ENCODE measurements at places on chromosomes 1 and 21. TPM values are rescaled to one million over a fixed set of nuclear protein-coding genes. Genes with fewer than 3 reads are reported as not detected.

Gene CASZ1
- total RNA-seq: 4.1 TPM

Gene TRIM63
- total RNA-seq: 0.70 TPM

Gene RASAL2
- 38.4 TPM for total RNA-seq

Gene KRTAP10-12
- total RNA-seq: not detected

- no peak overlapping the region for H3K4me3 ChIP-seq
- no peaks in the 10 kb centered on the region for H3K4me1 ChIP-seq
- no peak for DNase-seq
- no peaks in the 10 kb centered on the region for H3K36me3 ChIP-seq
- H3K27me3 ChIP-seq: no peaks in the 10 kb centered on the region
These were observed 20.3 kb downstream of the PDC start for GRCh38 chr1:186440584-186440983.

- no peak overlapping the region for H3K4me3 ChIP-seq
- H3K36me3 ChIP-seq: peaks cover 1% of the 10 kb centered on the region
- H3K27me3 ChIP-seq: no peaks in the 10 kb centered on the region
- peak overlapping the region; percentile 57 for H3K27ac ChIP-seq
These were observed 140.2 kb upstream of the RUNX1 start for GRCh38 chr21:35189077-35189863.

GRCh38 chr1:36971852-36972618, 62.3 kb downstream of the GRIK3 start:
- no peaks in the 10 kb centered on the region for H3K36me3 ChIP-seq
- DNase-seq: no peak
- H3K4me3 ChIP-seq: no peak overlapping the region

DNA sequence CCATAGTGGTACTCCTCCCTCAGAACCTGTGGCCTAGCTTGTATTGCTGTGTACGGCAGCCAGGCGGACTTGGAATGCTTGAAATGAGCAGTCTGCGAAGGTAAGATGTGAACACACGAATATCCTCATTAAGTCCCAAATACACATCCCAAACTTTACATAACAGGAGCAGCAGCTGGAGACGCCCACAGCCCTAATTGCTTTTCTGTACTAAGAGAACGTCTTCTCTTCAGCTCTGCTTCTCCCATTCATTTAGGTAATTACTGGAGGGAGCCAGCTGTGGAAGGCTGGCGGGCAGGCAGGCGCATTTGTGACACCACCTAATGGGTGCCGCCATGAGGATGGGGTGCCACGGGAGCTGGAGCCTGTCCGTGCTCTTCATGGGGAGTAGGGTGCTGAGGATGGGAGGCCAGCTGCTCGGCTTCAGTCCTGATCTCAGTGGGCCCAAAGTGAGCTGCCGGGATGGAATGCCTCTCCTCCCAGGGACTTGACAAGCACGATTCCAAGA, 66.6 kb upstream of the POU3F1 start:
- no peak overlapping the region for H3K27ac ChIP-seq
- H3K4me3 ChIP-seq: no peak overlapping the region
- H3K4me1 ChIP-seq: no peaks in the 10 kb centered on the region

DNA sequence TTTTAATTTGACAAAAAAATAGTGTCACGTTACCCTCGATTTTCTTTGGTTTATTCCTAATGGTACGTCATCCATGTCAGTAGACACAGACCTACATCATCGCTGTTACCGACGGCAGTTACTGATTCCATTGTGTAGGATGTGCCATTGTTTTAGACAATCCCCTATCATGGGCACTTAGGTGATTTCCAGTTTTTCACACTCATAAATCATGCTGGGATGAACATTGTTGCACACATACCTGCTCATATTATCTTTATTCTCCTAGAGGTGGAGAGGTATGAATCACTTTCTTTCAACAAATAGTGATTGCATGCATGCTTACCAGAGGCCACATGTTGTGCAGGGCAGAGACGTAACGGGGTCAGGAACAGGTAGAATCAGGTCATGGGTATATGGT, 79.7 kb upstream of the EFHD2 start:
- H3K27me3 ChIP-seq: peaks cover 30% of the 10 kb centered on the region
- H3K4me1 ChIP-seq: peaks cover 20% of the 10 kb centered on the region
- no peak overlapping the region for H3K4me3 ChIP-seq

GRCh38 chr1:225580238-225581099, 72.5 kb downstream of the ENAH start:
- peaks cover 84% of the 10 kb centered on the region for H3K4me1 ChIP-seq
- peak overlapping the region; percentile 71 for H3K27ac ChIP-seq
- peaks cover 6% of the 10 kb centered on the region for H3K36me3 ChIP-seq
- H3K4me3 ChIP-seq: no peak overlapping the region

- no peak for DNase-seq
- H3K4me3 ChIP-seq: no peak overlapping the region
- H3K27me3 ChIP-seq: no peaks in the 10 kb centered on the region
- no peak overlapping the region for H3K27ac ChIP-seq
- H3K4me1 ChIP-seq: peaks cover 4% of the 10 kb centered on the region
These were observed 9.5 kb upstream of the GOLT1A start for GRCh38 chr1:204223129-204223860.

DNA sequence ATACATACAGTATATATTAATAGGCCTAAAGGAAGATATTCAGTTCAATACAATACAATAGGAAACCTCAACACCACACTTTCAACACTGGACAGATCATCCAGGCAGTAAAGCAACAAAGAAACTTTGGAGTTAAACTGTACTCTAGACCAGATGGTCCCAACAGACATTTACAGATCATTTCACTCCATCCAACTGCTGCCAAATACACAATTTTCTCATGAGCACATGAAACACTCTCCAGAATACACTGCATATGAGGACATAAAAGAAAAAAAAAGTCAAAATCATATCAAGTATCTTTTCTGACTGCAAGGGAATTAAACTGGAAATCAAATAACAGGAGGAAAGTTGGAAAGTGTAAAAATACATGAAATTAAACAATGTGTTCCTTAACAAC, 607.5 kb upstream of the BRINP3 start:
- H3K27ac ChIP-seq: no peak overlapping the region
- H3K4me1 ChIP-seq: no peaks in the 10 kb centered on the region

DNA sequence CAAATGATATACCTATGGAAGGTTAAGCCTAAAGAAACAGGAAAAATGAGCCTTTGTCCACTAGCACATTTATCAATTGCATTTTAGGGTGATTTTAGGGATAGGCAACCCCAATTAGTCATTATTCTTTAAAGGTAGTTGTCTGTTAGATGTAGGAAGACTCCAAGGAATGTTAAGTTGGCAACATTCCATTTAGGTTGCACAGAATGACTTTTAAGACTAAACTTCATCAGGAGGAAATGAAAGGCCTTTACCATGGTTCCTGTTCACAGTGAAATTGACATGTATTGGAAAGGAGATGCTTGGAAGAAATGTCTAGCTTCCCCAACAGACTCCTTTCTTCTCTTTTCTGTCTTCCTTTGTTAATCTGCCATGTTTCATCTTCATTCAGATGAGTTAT, 1.6 kb upstream of the APOBEC4 start:
- no peak overlapping the region for H3K4me3 ChIP-seq
- H3K27me3 ChIP-seq: no peaks in the 10 kb centered on the region
- H3K27ac ChIP-seq: no peak overlapping the region
- DNase-seq: no peak
- peaks cover 19% of the 10 kb centered on the region for H3K4me1 ChIP-seq

- H3K36me3 ChIP-seq: peaks cover 14% of the 10 kb centered on the region
- H3K4me3 ChIP-seq: no peak overlapping the region
- H3K27me3 ChIP-seq: no peaks in the 10 kb centered on the region
- peak overlapping the region; percentile 20 for H3K27ac ChIP-seq
These were observed 126.1 kb downstream of the NAV1 start for GRCh38 chr1:201665036-201665435.

DNA sequence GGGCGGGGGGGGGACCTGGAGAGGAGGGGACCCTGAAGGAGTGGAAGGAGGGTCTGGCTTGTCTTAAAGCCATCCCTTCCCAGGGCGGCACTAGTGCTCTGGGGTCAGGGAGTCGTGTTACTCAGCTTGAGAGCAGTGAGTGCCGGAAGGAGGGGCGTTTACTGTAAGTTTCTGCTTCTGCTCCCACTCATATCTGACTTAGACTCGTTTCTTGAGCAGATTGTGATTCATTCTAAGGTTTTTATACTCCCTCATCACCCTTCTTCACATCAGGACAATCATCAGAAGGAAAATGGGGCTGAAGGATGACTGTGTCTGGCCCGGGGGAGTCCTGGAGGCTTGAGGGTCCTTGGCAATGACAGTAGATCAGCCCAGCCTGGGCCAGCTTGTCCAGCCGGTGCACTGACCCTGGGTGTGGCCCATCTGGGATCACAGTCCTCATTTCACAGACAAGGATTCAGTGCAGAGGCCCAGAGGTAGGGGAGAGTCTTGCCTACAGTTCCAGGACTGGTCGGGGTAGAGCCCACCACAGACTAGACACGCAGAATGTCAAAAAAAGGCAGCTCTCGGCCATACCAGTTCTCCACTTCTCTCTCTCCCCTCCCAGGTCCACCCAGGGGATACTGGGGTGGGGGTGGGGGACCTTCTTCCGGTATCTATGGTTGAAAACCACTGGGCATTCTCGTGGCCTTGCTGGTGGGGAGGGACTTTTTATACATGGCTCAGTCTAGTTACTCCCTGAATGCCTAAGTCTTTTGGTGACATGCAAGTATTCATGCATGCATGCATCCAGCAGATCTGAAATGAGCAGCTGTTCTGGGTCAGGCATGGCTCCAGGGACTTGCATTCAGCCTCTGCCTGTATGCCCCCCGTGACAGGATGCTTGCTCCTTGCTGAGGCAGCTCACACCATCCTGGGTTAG, 5.1 kb downstream of the TNFRSF8 start:
- no peaks in the 10 kb centered on the region for H3K36me3 ChIP-seq
- H3K4me3 ChIP-seq: no peak overlapping the region
- peaks cover 19% of the 10 kb centered on the region for H3K27me3 ChIP-seq
- H3K4me1 ChIP-seq: peaks cover 19% of the 10 kb centered on the region
- no peak for DNase-seq

DNA sequence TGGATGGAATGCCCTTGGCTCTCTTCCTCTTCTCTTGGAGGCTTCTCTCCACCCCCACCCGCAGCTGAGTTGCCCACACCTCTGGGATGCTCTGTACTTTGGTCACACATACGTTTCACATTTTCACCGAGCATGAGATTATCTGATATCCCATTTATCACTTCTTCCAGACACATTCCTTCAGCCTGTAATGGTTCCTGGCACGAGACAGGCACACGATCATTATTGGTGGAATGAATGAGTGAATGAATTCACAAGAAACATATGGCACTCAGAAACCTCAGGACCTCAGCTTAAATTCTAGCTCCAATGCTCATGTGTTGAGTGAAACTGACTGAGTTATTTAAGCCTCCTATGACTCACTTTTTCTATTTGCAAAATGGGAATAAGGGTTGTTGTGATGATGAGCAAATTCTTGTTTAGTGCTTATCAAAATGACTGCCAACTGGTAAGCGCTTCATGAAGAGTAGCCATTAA, 242.7 kb upstream of the JUN start:
- H3K4me1 ChIP-seq: peaks cover 4% of the 10 kb centered on the region
- no peak overlapping the region for H3K27ac ChIP-seq
- no peak for DNase-seq
- no peak overlapping the region for H3K4me3 ChIP-seq

DNA sequence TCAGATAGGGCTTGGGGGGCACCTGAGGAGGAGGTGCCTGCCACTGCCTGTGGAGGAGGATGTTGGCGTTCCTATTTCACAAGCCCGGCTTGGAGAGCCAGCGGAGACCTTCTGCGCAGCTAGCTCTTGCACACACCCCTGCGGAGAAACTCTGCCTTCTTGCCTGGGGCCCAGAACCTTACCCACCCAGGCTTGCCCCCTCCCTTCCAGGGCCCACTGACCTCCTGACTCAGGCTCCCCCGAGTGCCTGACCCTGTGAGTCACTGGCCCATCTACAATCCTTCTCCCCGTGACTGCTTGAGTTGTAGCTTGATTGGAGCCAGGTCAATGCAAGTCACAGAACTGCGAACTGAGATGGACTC, 3.4 kb downstream of the HES2 start:
- H3K4me1 ChIP-seq: peaks cover 15% of the 10 kb centered on the region
- peaks cover 50% of the 10 kb centered on the region for H3K27me3 ChIP-seq
- no peaks in the 10 kb centered on the region for H3K36me3 ChIP-seq
- no peak for DNase-seq

DNA sequence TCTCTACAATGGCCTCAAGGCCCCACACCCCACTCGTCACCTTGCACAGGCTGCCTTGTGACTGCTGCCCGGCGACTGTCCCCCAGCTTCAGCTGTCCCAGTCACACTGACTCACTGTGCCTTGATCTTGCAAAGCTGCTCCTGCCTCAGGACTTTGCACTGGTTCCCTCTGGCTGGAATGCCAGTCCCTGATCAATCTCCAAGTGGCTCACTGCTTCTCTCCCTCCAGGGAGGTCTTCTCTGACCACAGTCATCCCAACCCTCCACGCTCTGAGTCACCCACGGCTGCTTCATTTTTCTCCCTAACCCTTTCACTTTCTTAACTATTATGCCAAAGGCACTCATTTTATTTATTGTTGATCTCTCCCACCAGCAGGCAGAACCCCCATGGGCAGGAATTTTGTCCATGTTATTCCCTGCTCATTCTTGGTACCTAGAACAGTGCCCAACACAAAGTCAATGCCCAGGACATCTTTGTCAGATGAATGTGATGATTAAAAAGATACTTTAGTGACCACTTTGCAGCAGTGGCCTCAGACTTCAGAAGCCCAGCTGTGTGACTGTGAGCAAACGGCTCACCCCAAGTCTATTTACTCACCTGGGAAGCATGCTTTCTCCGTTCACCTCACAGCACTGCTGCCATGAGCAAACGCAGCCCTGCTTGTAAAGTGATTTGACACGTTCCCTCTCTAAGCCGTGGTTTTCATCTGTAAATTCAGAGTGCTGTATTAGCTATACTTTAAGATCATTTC, 53.4 kb downstream of the ZBTB18 start:
- no peaks in the 10 kb centered on the region for H3K36me3 ChIP-seq
- DNase-seq: no peak
- peaks cover 48% of the 10 kb centered on the region for H3K4me1 ChIP-seq
- H3K27ac ChIP-seq: peak overlapping the region; percentile 91
- peak overlapping the region; percentile 5 for H3K4me3 ChIP-seq

DNA sequence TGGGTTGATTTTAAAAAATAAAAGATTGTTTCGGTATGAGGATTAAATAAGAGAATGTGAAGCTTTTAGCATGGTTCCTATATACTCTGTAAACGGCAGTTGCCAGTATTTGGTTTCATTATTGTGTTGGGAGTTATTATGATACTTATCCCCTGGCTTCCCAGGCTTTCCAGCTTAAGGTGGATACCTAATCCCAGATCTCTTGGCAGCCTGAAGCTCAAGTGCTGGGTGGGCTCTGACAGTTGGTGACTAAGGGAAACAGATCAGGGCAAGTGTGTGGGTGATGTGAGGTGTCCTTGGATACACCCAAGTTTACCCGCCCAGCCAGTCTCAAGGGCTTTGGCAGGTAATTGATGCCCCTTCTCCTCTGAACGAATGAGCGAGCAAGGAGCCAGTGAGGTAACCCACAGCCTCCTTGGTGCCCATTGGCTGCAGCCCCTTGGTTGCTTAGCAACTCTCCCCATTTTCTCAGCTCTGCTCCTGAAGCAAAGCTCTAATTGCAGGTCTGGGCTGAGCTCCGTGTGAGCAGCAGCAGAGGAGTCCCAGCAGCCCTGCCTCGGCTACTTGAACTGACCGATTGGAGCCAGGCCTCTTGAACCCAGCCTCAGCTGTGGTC, 6.1 kb downstream of the IPO13 start:
- peaks cover 12% of the 10 kb centered on the region for H3K36me3 ChIP-seq
- H3K4me1 ChIP-seq: peaks cover 18% of the 10 kb centered on the region
- H3K27me3 ChIP-seq: no peaks in the 10 kb centered on the region
- no peak for DNase-seq
- H3K4me3 ChIP-seq: no peak overlapping the region
- no peak overlapping the region for H3K27ac ChIP-seq

Data from chondrocyte (in vitro differentiated cells).